ENCODE measurements at places on chromosomes 2 and 18.
A peak's percentile ranks its signal among the peaks of the same experiment; 100 is the strongest.

DNA sequence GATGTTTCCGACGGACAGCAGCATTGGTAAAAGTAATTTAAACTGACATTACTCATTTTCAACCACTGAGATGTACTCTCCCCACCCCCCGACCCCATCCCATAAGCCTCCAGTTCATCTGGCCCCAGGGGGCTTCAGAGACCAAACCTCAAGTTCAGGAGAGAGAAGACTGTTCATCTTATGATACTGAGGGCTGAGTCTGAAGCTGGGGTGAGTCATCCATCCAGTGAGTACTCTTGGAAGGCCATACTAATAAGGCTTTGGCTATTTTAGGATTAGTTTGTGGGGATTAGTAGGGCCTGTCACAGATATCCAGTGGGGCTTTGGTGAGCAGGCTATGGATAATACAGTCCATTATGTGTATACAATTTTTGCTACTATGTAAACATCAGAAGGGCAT lies 125.3 kb upstream of the APCDD1 start:
- DNase-seq, result no peak

DNA sequence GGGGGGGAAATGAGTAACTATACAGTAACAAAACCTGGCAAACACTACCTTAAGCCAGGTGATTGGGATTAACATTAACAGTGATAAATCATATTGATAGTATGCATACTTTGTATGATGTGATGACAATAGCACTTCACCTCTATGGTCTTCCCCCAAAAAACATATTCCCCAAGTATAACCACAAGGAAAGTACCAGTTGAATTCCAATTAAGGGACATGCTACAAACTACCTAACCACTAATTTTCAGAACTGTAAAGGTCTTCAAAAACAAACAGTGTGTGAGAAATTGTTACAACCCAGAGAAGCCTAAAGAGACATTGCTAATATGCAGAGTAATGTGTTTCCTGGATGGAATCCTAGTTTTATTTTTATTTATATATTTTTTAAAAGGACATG lies 152.4 kb downstream of the ZRANB3 start:
- no peak for DNase-seq

GRCh38 chr2:155273323-155273722 lies 574.8 kb downstream of the KCNJ3 start:
- DNase-seq, result no peak

DNA sequence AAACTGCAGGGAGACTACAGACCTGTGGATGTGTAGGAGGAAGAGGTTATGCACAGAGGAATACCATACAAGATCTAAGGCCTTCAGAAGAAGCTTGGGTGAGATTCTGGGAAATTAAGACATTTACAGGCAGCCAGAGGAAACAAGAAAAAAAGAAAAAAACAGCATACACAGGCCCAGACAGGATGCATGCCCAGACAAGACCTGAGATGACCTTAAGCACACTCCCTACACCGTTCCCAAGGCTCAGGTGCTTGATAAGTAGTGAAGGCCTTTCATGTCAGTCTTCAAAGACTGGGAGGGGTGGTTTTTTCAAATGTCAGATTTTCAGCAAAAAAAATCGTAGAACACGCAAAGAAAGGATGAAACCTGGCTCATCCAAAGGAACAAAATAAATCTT lies 83.0 kb downstream of the CCDC138 start:
- DNase-seq, result no peak

DNA sequence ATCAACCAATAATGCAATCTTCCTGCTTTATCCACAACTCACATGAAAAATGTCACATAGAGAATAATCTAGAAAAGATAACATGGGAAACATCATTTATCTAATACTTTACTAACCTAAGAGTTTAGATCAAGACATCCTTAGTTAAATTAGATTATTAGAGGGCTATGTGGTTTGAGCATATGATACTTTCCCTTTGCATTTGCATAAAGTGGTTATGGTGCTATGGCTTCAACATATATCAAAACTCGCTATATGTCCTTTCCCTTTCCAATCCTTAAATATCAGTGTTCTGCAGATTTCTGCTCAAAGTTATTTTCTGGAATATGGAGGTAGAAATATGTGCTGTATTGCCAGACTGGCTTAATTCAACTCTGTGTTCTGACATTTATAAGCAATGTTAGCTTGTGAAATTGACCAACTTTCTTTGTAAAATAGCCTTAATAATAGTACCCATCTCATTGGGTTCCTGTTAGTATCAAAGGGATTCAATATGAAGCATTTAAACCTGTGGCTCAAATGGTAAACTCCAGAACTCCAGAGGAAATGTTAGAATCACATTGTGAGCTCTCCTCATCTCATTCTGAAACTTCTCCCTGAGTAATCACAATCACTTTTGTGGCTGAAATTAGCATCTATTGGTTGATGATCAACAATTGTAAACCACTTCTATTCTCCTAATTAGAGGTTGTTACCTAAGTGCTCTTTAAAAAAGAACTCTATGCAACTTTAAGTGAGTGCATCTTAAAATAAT lies 1089.9 kb upstream of the SLC39A10 start:
- no peak for DNase-seq

GRCh38 chr2:170525566-170525900 lies 189.6 kb upstream of the SP5 start:
- no peak for DNase-seq

GRCh38 chr2:234092344-234092743 lies 41.8 kb downstream of the SPP2 start:
- DNase-seq, result no peak

- no peak for DNase-seq
Measured at GRCh38 chr18:77369644-77370043, 120.0 kb downstream of the GALR1 start.

DNA sequence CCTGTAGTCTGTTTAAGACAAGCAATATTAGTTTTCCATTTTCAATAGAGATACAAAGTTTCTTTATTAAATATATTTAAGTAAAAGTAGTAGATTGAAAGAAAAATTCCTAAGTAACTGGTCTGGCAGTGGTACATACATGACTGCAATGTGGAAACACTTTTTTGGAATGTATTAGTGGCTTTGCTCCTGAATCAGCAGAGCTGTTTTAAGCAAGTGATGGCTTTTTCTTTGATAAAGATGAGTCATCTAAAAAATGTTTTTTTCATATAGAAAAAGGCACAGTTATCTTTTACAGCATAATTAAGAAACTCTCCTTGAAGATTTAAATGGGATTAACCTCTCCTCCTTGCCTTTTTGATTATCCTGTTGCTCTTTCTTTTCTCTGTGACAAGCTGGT lies 34.9 kb downstream of the KDM3A start:
- DNase-seq, result no peak

DNA sequence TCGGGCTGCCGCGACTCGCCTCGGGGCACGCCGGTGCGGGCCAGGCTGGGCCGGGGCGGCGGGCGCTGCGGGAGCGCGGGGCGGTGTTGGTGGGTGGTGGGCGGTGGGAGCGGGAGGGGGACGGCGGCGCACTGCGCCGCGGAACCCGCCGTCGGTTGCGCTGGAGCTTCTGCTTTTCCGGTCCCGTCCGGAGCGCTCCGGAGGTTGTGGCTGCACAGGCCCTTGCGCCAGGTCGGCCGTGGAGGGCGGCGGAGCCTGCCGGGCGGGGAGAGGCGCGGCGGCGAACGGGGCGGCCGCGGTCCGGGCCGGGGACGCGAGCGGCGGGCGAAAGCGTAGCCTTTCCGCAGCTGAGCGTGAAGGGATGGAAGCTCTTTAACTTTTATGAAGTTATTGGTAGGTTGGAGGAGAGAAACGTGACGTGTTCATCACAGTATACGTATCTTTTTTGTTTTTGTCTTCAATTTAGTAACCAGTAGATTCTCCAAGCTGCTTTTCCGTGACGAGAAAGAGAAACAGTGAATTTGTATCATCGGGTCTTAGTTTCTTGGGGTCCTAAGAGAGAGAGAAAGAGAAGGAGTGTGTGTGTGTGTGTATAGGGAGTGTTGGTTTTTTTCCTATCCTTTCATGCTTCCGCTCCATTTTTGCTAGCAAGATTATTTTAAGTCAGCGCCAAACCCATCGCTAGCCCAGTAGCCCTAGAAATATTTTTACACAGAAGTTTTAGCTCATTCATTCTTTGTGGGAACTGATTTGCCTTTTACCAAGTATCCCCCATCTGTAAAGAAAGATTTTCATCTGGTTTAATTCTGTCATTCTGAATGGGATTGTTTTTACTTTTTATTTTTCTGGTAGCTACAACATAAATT lies 535 bp downstream of the ATG4B start:
- DNase-seq, result peak; percentile 14

- DNase-seq, result no peak
Measured at GRCh38 chr2:235366390-235366789, 127.5 kb upstream of the AGAP1 start.

DNA sequence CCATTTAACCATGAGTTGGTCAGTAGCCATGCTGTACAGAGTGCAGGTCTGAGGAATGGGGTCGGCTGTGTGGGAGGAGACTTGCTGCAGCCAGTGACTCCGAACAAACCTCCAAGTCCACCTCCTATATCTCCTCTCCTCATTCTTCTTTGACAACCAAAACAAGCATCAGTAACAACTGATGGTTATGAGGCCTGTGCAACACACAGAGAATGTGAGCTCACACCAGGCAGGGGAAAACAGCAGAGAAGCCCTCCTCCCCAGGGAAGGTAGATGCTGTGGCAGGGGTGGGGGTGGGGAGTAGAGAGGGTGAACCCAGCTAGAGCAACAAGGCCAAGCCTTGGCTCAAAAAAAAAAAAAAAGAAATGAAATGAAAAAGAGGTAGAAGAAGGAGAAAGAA lies 12.3 kb upstream of the CNGA3 start:
- no peak for DNase-seq

- no peak for DNase-seq
Measured at GRCh38 chr2:121363632-121364420, 78.8 kb upstream of the TFCP2L1 start.

- DNase-seq, result no peak
Measured at GRCh38 chr18:7813131-7813530, 246.0 kb downstream of the PTPRM start.

- no peak for DNase-seq
Measured at GRCh38 chr2:20723543-20723942, 56.6 kb downstream of the GDF7 start.

DNA sequence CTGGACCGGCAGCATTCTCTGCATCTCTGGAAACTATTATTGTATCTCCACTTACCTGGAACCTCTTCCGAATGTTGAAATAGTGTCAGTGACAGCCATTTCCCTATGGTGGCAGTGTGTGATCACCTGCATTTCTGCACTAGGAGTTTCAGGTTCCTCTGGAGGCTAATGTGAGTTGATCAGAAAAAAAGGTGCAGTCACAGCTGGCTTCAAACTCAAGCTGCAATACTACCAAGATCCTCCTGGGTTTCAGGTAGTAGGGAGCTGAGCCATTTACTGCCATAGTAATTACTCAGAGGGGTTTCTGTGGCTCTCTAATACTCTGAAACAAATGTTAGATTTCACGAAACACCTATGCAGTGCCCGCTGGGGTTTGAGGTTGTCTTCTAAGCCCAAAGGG lies 183.5 kb upstream of the OSR1 start:
- DNase-seq, result no peak

GRCh38 chr18:21907451-21907850 lies 166.9 kb downstream of the MIB1 start:
- DNase-seq, result no peak

DNA sequence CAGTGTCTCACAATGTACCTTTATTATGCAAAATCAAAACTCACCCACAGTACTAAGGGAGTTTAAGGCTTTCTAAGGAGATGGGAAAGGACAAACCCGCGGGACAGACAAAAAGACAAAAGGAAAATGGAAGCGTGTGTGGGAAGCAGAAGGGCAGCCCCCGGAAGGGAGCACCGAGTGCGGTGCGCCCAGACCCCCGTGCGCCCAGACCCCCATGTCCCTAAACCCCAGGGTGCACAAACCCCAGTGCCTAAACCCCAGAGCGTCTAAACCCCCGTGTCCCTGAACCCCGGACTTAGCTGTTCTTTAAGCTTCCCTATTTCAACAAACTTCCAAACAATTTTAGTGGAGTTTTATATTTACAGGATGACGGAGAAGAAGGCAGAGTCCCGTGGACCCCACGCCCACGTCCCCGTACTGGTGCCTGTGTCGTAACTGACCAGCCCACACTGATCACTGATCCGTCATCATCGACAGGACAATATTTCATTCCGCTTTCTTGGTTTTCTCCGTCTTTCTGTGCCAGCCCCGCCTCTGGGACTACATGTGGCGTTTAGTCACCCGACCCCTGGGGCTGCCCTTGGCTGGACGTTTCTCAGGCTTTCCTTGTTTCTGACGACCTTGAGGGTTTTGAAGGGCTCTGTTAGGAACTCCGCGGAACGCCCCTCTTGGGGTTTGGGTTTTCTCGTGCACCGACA lies 76.9 kb downstream of the RTP5 start:
- no peak for DNase-seq

GRCh38 chr2:239019183-239019581 lies 171.3 kb downstream of the TWIST2 start:
- no peak for DNase-seq

DNA sequence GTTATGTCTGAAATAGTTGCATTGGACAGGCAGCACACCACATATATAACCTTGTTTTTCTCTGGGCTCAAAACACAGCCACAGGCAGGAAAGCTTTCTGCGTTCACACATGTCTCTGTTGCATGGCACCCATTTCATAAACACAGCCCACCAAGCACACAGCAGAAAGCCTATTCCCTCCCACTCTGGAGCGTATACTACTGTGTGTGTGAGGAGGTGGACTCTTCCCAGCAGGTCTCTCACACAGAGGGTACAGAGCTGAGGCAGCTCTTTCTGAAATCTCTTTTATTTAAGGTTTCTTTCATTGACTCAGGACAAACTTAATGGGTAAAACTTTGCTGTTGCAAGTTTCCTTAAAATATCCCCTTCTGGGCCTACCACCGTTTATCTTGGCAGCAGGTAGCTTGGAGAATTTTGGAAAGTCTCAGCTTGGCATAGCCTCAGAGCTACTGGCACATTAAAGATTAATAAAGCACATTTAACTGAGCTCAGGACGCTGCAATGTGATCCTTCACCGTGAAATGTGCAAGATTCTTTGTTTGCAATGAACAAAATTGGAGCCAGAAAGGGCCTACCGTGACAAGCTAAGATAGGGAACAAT lies 105.1 kb upstream of the NCKAP5 start:
- DNase-seq, result no peak

GRCh38 chr2:236678307-236678975 lies 108.8 kb downstream of the ACKR3 start:
- DNase-seq, result no peak

GRCh38 chr2:222973237-222973636 lies 78.8 kb upstream of the KCNE4 start:
- no peak for DNase-seq

GRCh38 chr18:77708826-77709506 lies 459.3 kb downstream of the GALR1 start:
- DNase-seq, result no peak

GRCh38 chr2:237446338-237446665 lies 32.3 kb upstream of the COL6A3 start:
- no peak for DNase-seq

GRCh38 chr2:43038034-43038695 lies 188.2 kb downstream of the ZFP36L2 start:
- DNase-seq, result no peak

GRCh38 chr2:43435746-43436145 lies 160.1 kb downstream of the THADA start:
- no peak for DNase-seq

GRCh38 chr2:95273566-95274290 lies 521 bp upstream of the PROM2 start:
- DNase-seq, result peak; percentile 1

Measured in T-helper 17 cell (primary cell).